ENCODE measurements at places on chromosomes 7 and 10.

GRCh38 chr10:123621916-123622315 is 44.2 kb upstream of the GPR26 start:
- DNase-seq, result no peak

GRCh38 chr7:155963356-155963755 is 151.1 kb upstream of the SHH start:
- DNase-seq, result no peak

DNA sequence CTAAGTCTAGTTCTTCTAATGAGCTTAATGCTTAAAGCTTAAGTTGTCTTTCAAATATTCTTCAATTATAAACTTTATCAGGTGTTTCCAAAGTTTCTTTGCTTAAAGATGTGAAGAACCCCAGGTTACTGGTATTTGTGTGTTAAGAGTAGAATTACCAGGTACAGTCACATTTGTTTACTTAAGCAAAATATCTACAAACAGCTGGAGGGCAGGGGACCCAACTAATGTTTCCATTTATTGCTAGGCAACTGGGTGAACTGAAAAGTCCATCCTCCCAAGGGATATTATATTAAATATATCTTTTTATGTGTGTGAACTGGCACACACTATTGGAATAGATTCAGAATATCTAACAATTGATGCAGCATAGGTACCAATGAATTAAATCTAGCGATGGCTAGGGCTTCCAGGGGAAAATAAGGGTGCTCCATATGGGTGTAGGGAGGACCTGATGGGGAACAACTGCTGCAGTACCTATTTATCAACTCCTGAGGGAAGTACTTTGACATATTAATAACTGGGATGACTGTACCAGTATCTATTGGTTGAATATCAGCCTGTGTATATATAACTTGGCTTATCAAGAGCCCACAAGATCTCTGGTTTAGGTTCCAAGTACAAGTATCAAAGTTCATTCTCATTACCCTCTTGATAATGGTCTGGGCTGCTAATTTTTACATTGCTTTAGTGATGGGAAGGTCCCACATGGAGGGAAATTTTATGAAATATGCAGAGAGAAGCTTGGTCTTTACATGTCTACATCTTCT is 10.3 kb upstream of the AGR3 start:
- no peak for DNase-seq

GRCh38 chr10:122152544-122152943 is 118.6 kb upstream of the BTBD16 start:
- no peak for DNase-seq

GRCh38 chr7:99557196-99557607 is 1.2 kb upstream of the ZNF655 start:
- DNase-seq, result no peak

DNA sequence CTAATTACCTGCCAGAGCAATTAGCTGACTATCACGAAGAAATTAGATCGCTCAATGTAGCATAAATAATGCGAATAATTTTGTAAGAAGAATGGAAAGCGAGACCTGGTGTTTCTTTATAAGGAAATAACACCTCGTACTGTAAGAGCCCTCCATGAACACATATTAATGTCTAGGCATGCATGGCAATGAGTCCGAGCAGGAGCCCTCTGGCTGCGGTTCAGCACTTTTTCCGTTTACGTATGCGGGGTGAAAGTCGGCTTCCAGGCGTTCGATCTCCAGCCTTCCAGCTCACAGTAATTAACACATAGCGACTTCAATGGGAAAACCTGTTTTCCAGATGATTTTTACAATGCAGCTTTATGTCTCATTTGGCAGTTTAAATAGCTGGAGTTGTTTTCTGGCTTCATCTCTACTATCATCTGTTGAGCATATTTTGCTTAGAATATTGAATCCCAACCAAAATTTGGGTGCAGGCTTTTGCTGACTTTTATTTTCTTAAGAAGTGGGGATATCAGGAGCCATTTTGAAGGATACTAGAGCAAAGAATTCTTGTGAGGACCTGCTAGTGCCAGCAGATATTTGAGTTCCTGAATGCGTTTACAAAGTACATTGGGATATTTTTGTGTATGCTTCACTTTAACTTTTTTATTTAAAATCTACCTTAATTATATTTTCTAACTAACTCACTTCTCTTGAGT is 7.2 kb upstream of the SP8 start:
- no peak for DNase-seq

- DNase-seq, result no peak
Observed at GRCh38 chr7:130201796-130202195, 3.4 kb downstream of the TMEM209 start.

DNA sequence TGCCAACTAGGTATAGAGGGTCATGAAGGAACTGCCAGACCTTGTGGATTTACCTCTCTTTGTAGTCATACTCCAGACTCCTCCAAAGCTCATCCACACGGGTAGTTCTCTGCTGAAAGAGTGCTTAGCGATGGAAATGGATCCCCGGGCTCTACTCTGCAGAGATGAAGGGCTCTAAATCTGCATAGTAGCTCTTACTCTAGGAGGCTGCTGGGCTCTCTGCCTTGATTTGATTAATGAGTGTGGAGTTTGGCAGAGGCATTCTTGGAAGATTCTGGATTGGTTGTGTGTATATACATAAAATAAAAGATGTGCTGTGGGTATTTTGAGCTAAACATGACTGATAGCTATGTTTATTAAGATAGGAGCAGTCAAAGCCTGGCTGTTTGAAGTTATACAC is 21.3 kb upstream of the CPXM2 start:
- no peak for DNase-seq

GRCh38 chr7:70700055-70700940 is 431.6 kb upstream of the GALNT17 start:
- DNase-seq, result no peak

GRCh38 chr7:26105931-26106330 is 46.1 kb upstream of the NFE2L3 start:
- no peak for DNase-seq

- no peak for DNase-seq
Observed at GRCh38 chr10:68139448-68140272, 30.4 kb downstream of the MYPN start.

- DNase-seq, result no peak
Observed at GRCh38 chr7:126460664-126461063, 792.1 kb downstream of the GRM8 start.
